Cardiac muscle cell (in vitro differentiated cells and primary cell): ENCODE measurements at places on chromosomes 16 and 17. TPM values are rescaled to one million over a fixed set of nuclear protein-coding genes. Genes with fewer than 3 reads are reported as not detected.

DNA sequence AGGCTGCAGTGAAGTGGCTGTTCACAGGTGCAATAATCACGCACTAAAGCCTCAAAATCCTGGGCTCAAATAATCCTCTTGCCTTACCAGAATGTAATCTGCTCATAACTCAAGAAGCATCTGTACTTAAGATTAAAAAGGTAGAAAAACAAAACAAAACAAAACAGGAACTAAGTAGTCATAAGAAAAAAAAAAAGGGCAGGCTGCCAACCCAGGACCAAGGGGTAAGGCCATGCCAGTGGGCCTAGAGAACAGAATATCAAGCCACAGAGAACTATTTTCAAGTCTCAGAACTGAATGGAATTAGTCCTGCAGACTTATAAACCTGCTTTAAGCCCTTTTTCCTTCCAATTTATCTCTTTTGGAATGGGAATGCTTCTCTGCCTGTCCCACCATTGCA, 64.8 kb upstream of the TBC1D3K start:
- H3K27ac ChIP-seq, result no peak overlapping the region
- H3K36me3 ChIP-seq, result no peaks in the 10 kb centered on the region
- no peak overlapping the region for H3K4me3 ChIP-seq
- H3K4me1 ChIP-seq, result no peaks in the 10 kb centered on the region
- no peaks in the 10 kb centered on the region for H3K27me3 ChIP-seq

DNA sequence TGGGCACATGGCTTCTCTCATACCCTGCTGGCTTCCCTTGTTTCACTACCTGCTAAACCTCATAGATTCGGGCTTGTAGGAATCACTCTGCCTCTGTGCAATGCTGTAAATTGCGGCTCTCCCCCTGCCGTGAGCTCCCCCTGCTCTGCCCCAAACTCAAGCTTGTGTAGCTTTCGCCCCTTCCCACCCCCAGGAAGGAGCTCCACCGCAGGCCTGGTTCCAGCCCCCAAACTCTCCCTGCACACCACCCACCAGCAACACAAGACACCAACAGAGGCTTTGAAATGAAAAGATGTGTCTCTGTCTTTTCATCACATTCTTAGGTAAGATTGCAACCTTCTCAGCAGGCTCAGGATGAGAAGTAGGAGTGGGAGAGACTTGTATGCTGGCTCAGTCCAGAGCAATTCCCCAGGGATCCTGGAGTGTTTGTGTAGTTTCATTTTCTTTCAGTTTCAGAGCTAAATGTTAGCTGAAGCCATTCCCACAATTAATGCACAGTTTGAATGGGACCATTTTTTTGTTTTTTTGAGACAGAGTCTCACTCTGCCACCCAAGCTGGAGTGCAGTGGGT, 14.2 kb downstream of the CX3CL1 start:
- H3K27me3 ChIP-seq, result no peaks in the 10 kb centered on the region
- H3K36me3 ChIP-seq, result no peaks in the 10 kb centered on the region
- H3K4me1 ChIP-seq, result no peaks in the 10 kb centered on the region
- no peak overlapping the region for H3K27ac ChIP-seq
- DNase-seq, result peak; percentile 91

GRCh38 chr17:17818088-17818526, 18.7 kb downstream of the SREBF1 start:
- H3K27ac ChIP-seq, result no peak overlapping the region
- DNase-seq, result peak; percentile 60
- H3K4me3 ChIP-seq, result no peak overlapping the region
- no peaks in the 10 kb centered on the region for H3K27me3 ChIP-seq
- H3K4me1 ChIP-seq, result peaks cover 21% of the 10 kb centered on the region

Gene CRHR1
- 0.27 TPM in 1 of 2 replicates, not detected in the other for polyA plus RNA-seq

GRCh38 chr17:78341559-78342448, 18.1 kb downstream of the SOCS3 start:
- peaks cover 11% of the 10 kb centered on the region for H3K4me1 ChIP-seq
- peak; percentile 78 for DNase-seq
- no peaks in the 10 kb centered on the region for H3K36me3 ChIP-seq

Gene TEX19
- not detected in 2 replicates for polyA plus RNA-seq

Gene OR2C1
- polyA plus RNA-seq, result 1.0 and 1.4 TPM in 2 replicates

- no peaks in the 10 kb centered on the region for H3K4me1 ChIP-seq
- H3K27me3 ChIP-seq, result no peaks in the 10 kb centered on the region
- no peak overlapping the region for H3K27ac ChIP-seq
Measured at GRCh38 chr16:4075534-4075933, 40.7 kb downstream of the ADCY9 start.

DNA sequence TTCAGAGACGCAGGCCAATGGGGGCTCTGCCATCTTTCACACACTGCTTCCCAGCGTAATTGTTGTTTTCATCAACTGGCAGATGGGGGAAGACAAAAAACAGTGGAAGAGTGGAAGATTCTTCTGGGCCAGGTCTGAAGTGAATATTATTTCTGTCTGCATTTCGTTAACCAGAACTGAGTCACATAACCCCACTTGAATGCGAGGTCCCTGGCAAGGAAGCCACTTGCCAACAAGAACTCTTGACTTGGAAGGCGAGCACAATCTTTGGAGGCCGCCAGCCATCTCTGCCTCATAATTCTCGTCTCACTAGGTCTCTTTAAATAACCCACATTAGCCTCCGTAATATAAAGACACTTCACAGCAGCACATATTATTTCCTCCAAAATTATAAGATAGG, 75.4 kb downstream of the CYB561 start:
- no peaks in the 10 kb centered on the region for H3K36me3 ChIP-seq
- H3K27ac ChIP-seq, result no peak overlapping the region
- no peak overlapping the region for H3K4me3 ChIP-seq
- peaks cover 20% of the 10 kb centered on the region for H3K4me1 ChIP-seq

DNA sequence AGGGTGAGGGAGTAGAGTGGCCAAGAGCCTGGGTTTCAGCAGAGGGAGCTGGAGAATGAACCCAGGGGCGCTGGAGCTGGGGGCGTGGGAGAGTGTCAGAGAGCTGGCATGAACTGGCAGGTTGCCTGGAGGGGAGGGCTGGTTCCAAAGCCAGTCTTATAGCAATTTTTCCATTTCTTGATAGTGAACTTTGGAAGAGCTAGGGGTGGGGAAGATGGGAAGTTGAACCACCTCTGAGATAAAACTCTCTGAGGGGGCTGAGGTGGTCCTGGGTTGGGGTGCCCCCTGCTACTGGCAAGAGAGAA, 36.9 kb downstream of the ADGRG5 start:
- H3K4me3 ChIP-seq, result no peak overlapping the region
- DNase-seq, result no peak
- H3K36me3 ChIP-seq, result no peaks in the 10 kb centered on the region
- H3K4me1 ChIP-seq, result peaks cover 7% of the 10 kb centered on the region
